ENCODE measurements at places on chromosomes 16 and 17.
A peak's percentile ranks its signal among the peaks of the same experiment; 100 is the strongest.

DNA sequence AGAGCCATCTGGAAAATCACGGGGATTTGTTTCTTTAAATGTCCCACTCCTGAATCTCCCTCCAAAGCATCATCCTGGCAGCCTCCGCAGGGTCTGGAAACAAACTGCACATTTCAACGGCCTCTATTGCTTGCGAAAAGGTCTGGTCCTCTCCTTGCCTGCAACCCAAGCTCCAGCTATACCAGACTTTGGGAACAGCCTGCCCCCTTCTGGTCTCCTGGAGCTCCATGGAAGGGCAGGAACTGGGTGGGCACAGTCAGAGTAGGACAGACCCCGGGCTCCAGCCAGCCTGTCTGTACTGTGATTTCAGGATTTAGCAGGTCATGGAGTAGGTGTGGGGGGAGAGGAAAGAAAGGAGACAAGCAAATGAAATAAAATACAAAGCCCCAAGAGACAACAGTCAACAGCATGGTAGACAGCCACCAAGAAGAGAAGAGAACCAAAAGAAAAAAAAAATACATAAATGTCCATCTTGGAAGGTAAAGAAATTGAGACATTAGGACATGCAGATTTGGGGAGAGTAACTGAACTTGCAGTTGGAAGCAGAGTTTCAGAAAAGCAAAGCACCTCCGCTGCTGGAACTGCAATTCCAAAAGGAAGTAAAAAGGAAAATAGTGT is 2.7 kb downstream of the XYLT1 start:
- peak; percentile 45 for DNase-seq

DNA sequence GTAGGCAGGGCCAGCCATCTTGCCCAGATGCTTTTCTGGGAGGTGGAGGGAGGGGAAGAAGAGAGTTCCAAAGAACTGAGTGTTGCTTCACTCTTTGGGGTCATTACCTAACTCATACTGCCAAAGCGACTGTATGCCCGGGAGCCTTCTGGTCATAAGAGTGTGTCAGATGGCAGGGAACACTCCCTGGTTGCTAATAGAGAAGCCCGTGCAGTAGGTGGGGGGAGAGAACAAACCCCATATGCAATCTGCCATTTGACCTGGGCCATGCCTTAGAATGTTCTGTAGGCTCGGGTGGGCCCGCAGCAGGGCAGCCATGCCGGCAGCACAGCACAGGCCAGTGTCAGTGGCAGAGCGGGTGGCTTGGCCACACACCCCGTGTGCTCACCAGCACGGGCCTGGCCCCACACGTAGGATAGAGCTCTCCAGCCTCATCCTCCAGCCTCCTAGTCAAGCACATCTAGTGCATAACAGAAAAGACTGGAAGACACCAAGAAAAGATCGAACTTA is 120.5 kb downstream of the SOCS1 start:
- no peak for DNase-seq

DNA sequence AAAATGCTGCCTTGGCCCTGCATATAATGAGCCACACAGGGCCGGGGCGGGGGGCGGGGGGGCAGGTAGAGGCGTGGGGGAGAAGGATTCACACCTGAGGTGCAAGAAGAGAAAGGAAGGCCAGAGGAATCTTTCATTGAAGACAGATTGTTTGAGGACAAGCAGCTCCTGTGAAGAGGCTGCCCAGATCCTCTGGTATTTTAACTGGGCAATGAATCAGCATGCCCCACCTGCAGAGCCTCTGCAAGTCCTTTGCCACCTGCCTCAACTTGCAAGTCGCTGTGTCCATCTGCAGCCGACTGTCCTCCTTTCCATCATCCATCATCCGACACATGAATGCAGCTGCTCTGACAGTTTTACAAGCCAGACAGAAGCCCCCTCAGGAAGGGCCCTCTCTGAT is 1.2 kb upstream of the SOST start:
- no peak for DNase-seq

DNA sequence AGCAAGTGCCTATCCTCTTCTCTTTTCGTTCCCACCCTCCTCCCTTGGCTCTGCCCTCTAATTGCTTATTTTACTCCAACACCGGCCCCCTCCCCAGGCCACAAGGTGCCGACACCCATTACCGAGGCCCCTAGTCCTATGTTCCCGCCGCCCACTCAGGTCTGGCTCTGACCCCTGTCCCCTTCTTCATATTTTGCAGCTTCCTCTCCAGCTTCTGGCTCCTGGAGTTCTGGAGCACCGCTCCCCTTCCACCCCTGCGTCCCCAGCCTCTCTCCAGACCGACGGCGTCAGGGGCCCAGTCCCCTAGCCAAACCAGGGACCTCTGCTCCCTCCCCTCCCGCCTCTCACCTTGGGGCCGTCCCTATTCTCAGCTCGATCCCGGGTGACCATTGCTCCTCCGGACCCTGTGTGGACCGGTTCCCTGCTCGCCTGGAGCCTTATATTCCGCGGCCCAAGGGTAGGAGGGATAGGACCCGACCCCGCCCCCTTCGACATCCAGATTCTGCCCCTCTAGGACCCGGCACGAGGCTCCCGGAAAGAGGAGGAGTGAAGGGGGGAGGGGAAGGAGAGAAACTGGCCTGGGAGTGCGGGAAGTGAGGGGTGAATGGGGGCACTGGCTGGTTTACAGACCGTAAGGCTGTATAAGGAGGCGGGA is at the start of gene HES7:
TSS of gene HES7 (minus strand) at position 412 of the 655 bp plus-strand sequence. CDS start at position 390, 22 bp downstream.
- DNase-seq = no peak

DNA sequence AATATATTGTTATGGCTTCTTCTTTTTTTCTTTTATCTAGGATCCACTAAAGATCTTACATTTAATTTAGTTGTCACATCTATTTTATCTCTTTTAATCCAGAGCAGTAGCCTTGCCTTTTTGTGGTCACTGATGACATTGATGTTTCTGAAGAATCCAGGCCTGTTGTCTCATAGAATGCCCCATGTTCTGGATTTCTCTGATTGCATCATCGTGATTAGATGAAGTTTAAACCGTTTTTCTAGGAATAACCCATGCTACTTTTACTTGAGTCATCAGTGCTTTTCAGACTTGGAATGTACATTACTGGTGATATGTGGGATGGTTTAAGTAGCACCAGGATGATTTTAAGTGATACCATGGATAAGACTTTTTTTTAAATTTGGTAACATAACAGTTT is 106.4 kb upstream of the CES5A start:
- no peak for DNase-seq

GRCh38 chr17:71846561-71847110 is 274.2 kb upstream of the SOX9 start:
- DNase-seq = no peak

DNA sequence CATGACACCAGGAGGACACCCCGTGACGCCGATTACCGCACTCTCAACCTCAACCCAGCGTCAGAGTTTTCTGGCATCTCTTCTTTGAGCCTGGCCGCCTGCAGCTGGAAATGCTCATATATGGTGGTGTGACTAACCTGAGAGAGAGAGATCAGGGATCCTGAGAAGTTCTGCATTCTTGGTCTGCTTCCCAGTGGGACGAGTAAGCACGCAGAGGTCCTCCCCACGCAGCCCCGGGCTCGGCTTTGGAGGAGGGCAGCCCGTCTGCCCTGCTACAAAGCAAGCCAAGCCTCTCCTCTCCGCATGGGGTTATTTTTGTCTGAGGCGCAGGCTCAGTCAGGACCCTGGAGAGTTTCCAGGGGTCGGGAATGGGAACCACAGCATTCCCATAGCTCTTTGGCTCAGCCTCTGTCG is 16.5 kb downstream of the CRISPLD2 start:
- no peak for DNase-seq

- no peak for DNase-seq
Measured at GRCh38 chr16:69610356-69610755, 44.6 kb downstream of the NFAT5 start.

DNA sequence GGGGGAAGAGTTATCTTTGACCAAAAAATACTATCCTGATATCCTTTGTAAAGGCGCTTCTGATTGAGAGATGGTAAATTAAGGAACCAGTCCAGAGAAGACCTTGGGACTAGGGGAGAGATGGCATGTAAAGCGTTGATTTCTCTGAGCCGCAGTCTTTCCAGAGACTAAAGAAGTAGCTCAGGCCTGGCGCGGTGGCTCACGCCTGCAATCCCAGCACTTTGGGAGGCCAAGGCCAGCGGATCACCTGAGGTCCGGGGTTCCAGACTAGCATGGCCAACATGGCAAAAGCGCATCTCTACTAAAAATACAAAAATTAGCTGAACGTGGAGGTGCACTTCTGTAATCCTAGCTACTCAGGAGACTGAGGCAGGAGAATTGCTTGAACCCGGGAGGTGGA is 625 bp upstream of the CENPT start:
- DNase-seq = no peak

GRCh38 chr16:1125471-1125870 is 27.4 kb upstream of the CACNA1H start:
- peak; percentile 30 for DNase-seq

DNA sequence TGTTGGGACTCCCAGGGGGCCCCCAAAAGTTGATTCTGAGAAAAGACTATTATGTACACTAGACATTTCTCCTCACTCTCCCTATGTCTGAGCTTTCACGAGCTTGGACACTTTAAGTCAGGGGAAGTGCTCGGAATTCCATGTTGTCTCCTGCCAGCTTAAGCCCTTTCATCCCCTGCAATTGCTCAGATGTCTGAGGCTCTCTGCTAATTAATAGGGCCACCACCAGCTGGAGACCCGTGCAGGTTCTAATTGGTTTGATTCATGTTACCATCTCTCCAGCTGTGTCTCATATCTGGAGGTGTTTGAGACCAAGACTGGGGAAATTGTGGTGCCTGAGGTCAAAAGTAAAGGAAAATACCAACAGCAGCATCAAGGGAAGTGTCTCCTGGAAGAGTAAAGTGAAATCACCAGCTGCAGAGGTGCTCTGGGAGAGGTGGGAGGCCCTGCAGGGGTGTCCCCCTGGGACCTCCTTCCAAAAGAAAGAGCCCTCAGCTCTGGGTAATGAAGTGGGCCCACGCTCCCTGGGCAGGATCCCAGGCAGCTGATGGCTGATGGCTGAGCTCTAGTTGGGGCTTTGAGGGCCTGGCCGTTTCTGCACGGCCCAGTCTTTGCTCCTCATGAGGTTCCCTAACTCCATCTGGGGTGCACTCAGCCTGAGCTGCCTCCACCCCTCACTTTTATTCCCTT is 5.8 kb upstream of the UTS2R start:
- DNase-seq = no peak

- no peak for DNase-seq
Measured at GRCh38 chr17:75589919-75590303, 2.3 kb downstream of the MYO15B start.

DNA sequence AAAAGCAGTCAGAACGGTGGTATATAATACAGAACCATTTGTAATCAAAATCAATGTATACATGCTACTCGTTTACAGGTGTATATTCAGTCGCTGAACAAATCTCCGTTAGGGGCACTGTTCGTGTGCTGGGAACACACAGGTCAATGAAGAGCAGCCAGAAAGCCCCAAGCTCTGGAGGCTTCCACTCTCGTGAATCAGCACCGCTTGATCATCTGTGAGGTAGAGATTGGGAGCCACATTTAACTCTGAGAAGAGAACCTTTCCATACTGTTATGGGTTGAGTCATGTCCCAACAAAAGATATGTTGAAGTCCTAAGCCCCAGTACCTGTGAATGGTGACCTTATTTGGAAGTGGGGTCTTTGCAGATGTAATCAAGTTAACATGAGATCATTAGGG is 5.4 kb upstream of the CYTH1 start:
- no peak for DNase-seq

DNA sequence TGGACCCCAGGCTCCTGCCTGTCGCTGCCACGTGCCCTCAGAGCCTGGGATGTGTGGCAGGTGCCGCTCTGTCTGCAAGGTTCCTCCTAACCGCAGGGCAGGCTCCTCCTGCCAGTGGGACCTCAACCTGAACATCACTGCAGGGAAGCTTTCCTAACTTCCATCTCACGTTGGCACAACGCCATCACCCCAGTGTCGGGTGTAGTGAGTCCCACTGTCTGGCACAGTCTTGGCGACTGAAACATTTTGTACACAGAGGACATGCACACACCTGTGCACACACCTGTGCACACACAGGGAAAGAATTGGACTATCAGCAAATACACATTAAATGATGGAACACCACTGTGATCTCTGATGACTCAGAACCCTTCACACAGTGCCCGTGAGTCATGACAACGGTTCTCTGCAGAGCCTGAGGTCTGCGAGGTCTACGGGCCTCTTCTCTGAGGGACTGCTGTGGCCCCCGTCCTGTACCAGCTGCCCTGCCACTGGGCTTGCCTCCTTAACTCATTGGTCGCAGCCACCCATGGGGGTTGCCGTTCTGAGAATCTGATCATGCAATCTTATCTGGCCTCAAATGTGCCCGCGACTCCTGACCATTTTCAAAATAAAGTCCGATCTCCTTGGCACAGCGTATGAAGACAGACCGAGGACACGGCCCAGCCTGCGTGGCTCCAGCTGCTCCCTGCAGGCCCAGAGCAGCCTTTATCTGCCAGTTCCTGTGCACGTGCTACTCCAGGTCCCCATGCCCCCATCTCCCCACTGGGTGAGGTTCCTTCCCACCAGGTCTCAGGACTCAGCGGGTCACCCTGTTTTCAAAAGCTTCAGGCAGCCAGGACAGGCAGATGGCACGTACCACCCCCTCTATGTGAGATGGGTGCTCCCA is 7.6 kb downstream of the CCDC57 start:
- peak; percentile 41 for DNase-seq

DNA sequence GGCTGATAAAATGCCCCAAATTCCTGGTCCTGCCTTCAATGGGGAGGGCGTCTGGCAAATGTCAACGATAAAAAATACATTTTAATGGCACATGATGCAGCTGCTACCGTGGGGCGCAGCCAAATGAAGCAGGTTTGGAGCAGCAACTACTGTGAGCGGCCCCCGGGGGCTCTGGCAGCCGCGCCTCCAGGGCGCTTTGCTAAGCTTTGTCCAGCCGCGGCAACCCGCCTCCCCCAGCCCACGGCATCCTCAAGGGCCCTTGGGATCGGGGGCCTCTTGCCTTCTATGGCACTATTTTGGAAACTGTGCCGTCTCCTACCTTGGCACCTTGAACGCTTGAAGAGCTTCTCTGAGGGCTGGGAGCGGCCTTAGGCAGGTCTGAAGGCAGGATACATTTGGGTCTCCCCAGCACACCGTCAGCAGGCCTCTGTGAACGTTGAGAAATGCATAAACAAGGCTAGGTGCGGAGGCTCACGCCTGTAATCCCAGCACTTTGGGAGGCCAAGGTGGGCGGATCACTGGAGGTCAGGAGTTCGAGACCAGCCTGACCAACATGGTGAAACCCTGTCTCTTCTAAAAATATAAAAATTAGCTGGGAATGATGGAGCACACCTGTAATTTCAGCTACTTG is 25.1 kb downstream of the TBX4 start:
- DNase-seq = no peak

GRCh38 chr16:24174957-24175356 is 81.2 kb upstream of the CACNG3 start:
- no peak for DNase-seq

DNA sequence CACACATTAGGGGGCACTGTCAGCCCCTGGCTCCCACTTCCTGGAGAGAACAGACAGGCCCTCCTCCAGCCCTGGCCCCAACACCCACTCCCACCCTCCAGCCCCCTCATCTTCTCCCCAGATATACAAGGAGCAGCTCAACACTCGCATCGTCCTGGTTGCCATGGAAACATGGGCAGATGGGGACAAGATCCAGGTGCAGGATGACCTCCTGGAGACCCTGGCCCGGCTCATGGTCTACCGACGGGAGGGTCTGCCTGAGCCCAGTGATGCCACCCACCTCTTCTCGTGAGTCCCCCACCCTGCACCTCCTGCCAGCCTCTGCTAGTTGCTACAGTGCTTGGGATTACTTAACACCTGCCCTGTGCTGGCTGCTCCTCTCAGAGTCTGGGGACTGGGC is 14.4 kb downstream of the ADAM11 start:
- DNase-seq = no peak

Measured in activated naive CD4-positive, alpha-beta T cell treated with Interleukin-2 at 50 U/mL for 16 hours (primary cell).